MM.1S (cell line): ENCODE measurements at places on chromosomes 7 and 10.

- DNase-seq, result no peak
Measured at GRCh38 chr10:76106611-76107010, 675.2 kb downstream of the LRMDA start.

DNA sequence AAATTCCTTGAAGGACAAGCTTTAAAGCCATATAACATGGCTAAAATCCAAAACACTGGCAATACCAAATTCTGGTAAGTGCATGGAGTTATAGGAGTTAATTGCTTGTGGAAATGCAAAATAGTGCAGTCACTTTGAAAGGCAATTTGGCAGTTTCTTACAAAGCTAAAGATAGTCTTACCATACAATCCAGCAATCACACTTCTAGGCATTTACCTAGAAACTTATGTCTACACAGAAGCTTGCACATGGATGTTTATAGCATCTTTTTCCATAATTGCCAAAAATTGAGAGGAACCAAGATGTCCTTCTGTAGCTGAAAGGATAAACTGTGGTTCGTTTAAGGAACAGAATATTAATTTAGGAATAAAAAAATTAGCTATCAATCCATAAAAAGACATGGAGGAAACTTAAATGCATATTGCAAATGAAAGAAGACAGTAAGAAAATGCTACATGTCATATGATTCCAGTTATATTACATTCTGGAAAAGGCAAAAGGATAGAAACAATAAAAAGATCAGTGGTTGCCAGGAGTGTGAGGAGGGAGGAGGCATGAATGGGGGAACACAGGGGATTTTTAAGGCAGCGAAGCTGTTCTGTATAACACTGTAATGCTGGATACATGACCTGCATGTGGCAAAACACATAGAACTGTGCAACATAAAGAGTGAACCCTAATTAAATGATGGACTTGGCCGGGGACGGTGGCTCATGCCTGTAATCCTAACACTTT, 51.9 kb downstream of the GNAT3 start:
- DNase-seq, result no peak

GRCh38 chr7:36736899-36737211, 12.6 kb upstream of the AOAH start:
- peak; percentile 46 for DNase-seq

DNA sequence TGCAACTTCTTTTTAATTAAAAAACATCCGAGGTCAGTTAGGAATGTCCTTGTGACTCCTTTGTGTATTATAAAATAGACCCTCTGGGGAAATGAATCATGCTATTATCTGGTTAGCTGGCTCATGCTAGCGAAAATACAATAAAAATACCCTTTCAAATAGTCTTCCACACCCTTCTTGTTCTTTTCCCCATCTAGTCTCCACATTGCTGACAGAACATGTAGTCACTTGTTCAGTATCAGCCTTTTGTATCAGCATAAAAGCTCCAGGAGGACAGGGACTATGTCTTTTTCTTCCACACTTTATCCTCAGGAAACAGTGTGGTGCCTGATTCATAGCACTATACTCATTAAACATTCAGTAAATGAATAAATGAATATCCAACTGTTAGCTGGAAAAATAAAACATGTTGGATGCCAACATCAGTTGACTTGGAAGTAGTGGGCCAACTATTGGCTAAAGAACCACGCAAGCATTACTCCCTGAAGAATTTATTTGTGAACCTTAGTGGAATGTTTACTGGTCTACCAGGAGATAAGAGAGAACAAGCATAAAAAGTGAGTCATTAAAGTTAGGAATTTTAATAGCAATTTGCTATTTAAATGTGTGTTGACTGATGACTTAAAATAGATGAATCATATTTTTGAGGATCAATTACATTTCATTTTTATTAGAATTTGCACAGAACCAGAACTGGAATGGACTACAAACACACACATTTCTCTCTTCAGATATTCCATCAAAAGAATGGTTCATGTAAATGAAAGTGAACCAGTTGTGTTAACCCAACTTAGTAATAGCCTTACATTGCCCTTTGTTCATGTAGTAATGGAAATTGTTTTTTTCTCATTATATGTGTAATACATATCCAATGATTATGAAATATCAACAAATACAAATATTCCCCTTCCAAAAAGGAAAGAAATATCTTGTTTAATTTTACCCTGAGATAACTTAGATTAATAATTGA, 129.6 kb downstream of the DKK1 start:
- DNase-seq, result no peak

DNA sequence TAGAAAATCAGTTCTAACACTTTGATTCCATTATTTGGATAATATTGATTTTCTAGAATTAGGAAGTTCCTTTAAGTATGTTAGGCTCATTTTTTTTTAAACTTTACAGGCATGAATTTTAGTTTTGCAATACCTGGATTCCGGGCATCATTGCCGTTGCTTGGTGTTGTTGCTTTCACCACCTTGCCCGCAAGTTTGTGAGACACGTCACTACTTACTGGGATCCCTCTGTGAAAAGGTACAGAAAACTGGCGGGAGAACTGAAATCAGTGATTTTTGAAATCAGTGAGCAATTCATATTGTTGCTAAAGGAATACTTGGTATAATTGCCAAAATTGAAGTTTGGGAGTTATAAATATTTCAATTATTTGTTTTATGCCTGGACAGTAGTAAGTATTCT, 232.3 kb upstream of the NPY start:
- no peak for DNase-seq

GRCh38 chr7:81138870-81139269, 220.0 kb upstream of the SEMA3C start:
- no peak for DNase-seq

DNA sequence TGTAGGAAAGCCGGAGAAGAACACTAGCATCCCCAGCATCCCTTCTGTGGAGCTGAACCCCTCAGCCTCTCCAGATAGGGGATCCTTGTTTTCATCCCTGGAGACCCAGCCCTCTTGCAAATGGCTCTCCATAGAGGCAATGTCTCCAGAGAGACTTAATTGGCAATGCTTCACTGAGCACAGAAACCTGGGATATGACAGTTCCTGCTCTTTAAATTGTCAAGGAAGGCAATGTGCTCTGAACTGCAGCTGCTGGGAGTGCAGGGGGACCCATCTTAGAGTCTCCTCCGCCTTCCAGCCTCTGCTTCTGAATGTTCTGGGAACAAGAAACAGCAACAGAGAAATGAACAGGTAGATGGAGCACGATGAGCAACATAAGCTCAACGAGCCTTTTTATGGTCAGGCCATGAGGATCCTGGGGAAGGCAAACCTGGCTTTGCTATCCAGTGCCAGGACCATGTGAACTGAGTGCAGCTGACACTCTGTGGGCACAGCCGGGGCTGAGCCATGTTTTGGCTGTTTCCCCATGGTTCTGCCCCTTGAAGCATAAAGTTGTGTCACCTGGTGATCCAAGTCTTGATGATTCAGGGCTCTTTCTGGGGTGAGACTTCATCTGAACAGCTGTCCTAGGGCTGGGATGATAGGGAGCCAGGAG, 481.0 kb downstream of the PLXNA4 start:
- no peak for DNase-seq

GRCh38 chr10:10222304-10222841, 795.3 kb upstream of the CELF2 start:
- no peak for DNase-seq

DNA sequence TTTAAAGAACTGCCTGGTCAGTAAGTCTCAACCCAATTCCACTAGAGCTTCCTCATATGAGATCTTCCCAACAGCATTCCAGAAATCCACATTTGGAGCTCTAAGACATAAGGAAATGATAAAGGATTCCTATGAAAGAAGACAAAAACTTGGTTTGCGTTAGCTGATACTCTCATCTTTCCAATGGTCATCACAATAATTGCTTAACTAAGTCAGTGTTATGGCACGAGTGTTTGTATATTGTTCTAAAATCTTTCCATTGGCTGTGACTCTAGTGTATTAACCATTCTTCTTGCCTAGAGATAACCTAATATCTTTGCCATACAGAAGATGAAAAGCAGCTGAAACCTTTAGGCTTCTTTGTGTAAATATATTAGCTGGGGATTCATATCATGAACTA, 289.0 kb downstream of the SNX13 start:
- no peak for DNase-seq

DNA sequence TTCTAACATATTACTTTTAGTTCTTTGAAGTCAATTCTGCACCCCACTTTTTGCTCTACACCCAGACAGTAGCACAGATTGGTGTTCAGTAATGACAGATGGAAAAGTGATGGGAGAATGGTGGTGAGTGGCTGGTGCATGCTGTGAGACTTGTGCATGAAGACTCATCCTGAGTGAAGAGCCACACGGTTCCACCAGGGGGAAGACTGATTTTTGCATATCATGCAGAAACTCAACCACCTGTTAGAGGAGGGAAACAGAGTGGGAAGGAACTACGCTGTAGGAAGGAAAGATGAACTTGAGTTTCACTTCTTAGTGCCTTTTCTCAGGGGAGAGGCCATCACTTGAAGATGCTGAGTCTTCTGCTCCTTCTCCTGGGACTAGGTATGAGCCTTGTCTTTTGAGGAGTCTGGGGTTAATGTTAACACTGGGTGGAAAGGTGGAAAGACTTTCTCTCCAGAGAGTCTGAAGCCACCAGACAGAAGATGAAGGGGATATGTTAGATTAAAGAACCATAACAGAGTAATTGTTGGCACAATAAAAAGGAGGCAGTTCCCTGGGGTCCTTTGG, 9.3 kb upstream of the PRSS1 start:
- DNase-seq, result peak; percentile 82

GRCh38 chr7:141103847-141104429, 30.1 kb downstream of the TMEM178B start:
- DNase-seq, result no peak

GRCh38 chr7:1692515-1693418, 22.7 kb downstream of the ELFN1 start:
- no peak for DNase-seq

GRCh38 chr7:156064971-156065386, 252.7 kb upstream of the SHH start:
- no peak for DNase-seq

GRCh38 chr7:28981161-28981465, 23.0 kb upstream of the TRIL start:
- no peak for DNase-seq

DNA sequence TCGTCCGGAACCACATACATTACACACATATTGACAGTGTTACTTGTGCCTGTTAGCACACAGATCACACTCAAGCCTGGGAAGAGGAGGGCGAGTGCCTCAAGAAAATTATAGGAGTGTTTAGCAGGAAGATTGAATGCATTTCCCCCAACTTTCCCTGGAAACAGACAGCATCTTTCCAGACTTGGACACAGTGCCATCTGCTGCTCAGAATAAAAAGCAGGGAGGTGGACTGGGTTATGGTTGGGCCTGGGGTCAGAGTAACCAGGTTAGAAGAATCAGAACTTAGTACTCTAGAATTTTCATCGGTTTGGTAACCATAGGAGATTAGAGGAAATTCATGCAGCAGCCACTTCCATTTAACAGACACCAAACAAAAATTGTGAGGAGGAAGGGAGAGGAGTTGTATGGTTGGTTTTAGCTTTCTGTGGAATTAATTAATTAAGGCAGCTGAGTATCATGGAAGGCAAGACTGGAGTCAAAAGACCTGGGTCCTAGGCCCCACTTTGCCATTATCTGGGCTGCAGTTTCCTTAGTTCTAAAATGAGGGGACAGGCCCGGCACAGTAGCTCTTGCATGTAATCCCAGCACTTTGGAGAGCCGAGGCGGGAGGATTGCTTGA, 43.4 kb upstream of the OPTN start:
- no peak for DNase-seq

DNA sequence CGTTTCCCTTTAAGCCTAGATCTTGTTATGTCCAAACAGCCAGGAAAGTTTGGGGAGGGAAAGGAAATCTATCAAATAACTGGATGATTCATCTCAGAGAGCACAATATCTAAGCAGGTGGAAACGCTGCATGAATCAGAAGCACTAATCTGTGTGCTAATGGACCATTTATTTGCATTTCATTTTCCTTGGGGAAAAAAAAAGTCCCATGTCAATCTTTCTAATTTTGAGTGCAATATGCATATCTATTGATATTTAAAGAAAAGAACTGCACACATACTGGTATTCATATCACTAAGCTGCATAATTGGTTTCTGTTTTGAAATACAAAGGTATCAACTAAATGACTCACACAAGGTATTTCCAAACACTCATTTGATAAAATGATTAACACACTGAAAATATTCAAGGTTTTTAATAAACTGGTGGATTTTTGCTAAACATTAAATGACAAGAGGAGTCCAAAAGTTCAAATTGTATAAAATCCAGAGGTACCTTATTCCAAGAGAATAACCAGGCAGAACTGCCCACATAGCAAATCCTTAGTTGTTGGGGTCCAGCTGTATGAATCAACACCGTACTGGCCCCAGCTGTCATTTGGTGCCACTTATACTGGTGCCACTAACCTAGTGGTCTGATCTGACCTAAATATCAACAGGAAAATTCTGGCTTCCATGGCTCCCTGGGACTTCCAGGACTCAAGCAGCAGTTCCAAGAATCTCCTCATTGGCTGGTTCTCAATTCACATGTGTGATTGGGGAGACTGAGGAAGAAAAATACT, 122.2 kb upstream of the SP4 start:
- DNase-seq, result no peak

DNA sequence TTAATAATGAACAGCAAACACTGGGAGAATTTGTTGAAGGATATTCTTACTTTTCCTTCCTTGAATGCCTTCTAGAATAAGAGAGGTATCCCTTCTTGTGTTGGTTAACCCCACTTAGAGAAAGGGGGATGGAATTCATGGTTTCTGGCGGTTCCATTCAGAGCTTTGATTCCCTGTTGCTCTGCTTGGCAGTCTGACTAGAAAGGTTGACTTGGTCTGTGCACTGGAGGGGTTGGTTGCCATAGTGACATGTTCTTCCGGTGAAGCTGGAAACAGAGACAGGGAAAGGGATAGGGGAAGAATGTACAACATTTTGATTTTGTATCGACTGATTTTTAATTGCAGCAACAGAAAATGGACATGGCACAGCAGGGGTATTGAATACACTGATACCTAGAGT, 2.5 kb downstream of the TMEM178B start:
- no peak for DNase-seq

DNA sequence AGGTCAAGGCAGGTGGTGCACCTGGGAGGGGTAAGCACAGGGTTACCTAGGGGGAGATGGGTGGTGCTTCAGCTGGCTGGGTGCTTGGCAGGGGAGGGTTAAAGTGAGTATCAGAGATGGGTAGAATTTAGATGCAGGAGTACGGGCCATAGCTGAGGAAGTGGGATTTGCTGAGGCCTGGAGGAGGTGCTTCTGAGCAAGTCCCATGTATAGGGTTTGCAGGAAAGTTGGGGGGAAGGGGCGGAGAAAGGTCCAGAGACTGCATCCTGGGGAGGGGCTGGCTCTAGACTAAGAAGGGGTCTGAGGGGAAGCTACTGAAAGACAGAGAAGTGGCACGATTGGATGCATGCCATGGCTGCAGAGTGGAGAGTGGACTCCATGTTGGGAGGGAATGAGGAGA, 281.6 kb upstream of the ZNF32 start:
- DNase-seq, result no peak

GRCh38 chr7:30171766-30172447, 37.1 kb downstream of the MTURN start:
- DNase-seq, result no peak

DNA sequence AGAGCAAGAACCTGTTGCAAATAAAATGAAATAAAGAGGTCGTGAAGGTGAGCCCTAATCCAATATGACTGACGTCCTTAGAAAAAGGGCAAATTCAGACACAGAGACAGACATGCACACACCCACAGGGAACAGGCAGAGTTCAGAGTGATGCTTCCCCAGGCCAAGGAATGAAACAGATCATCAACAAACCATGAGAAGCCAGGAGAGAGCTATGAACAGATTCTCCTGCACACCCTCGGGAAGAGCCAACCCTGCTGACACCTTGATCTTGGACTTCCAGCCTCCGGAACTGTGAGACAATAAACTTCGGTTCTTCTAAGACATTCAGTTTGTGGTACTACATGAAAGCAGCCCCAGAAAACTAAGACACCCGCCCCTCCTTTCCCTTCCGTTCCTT, 290.4 kb upstream of the KLF6 start:
- no peak for DNase-seq
